Neuronal stem cell (in vitro differentiated cells): ENCODE measurements at places on chromosomes 3 and 15.

DNA sequence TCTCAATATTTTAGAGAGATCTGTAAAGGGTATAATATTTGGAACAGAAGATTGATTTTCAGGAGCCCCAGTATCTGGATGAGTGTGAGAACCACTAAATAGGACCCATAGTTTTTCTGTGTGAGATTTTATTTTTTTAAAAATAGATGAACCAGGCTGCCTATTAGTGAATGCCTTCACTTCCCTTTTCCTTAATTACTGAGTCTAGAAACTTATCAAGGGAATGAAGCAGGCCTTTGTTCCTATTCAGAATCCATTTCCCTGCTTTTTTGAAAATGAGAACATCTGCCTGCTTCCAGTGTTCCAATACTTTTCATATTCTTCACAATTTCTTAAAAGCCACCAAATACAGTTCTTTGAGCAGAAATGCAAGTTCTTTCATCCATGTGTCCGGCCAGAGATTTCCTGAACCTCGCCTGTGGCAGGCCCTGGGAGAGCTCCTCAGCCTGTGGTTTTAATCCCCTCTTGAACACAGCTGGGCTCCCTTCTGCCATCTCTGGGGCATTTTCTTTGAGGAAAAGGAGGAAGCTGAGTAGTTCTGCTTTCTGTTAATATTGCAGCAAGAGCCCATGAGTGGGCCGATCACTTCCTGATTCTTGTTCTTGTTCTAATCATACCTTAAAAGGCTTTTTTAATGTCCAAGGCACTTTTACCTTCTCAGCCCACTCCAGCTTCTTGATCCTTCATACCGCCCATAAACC is 4.7 kb downstream of the EHD4 start:
- no peak for DNase-seq

DNA sequence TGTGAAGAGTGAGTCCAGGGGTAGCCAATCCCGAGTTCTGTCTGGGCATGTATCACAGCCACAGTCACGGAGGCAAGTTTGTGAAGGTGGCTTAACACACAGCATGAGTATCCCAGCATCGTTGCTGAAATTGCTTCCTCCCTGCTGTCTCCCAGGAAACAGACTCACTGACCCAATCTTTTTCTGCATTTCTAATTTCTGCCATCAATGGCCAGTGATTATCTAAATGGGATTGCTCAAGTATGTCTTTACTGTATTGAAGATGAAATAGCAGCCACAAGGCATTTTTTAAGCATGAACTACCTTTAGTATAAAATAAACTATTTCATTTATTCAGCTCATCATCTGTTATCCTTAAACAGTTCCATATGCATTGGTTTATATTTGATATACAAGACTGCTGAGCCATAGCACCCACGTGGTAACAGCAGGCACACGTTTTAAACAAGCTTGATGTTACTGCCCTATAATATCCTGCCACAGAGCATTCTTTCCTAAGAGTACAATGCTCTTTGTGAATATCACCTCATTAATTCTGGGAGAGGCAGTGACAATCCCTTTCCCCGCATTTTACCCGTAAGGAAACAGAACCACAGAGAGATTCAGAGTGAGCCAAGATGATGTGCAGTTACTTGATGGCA is 276.6 kb upstream of the THBS1 start:
- DNase-seq: no peak

DNA sequence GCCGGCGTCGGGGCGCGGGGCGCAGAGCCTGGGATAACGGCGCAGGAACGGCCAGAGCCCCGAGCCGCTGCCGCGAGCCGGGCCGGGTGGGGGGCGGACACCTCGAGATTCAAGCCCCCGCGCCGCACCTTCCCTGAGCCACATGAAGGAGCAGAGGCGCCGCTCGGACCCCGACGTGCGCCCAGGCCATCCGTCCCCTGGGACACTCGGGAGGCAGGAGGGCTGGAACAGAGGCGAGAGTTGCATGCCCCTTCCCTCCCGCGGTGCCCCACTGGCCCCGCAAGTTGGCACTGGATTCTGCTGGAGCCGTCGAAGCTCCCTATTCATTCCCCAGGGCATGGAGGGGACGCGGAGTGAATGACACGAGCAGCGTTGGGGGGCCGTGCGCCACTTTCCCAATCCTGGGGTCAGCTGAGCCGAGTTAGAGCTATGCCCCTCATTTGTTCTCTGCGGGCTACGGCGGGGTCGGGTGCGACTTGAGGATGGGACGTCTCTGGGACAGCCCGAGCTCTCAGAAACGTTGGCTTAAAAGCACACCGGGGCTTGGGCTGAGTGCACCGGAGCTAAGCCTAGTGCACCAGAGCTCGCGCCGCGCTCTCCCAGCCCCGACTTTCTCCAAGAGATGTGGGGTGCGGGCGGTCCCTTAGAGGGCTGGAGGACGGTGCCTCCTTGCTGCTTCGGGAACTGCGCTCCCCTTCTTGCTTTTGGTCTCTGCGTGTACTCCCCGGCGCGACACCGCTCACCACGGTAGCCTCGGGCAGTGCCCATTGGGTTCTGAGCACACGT is 588 bp downstream of the SLC6A1 start:
- DNase-seq: no peak

DNA sequence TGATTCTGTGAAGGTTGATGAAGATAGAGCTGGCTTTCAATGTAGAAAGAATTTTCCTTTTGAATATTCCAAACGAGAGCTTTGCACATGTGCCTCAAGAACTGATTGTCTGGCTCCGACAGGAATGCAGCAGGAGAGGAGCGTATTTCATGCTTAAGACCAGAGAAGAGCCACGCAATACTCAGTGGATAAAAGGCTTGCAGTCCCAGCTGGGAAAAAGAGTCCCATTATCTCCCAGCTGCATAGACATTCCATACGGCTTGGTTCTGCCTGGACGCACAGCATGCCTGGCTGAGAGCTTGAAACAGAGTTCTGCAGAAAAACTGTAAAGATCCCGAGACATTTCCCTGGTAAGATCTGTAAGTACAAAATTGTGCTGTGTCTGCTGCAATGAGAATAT is at the start of gene CNTN6:
TSS of gene CNTN6 (plus strand) at position 254 of the 400 bp plus-strand sequence. CDS start 54,985 bp downstream, outside the sequence.
- peak; percentile 65 for DNase-seq

DNA sequence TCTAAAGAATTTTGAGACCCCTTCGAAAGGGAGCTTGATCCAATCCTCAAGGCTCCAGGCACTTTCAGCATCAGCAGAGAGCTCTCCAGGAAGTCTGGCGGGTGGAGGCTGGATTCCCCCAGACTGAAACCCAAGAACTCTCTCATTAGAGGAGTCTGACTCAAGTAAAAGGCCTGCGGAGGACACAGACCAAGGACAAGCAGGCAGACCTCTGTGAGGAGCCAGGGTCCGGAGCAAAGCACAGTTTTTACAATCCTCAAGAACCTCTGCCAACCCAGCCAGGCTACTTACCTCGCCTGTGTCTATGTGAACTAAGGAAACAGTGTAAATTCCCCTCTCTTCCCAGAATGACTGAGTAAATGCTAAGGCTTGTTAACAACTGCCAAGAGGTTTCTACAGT is 86.2 kb downstream of the FBN1 start:
- peak; percentile 21 for DNase-seq

GRCh38 chr3:13106308-13107001 is 33.2 kb upstream of the IQSEC1 start:
- DNase-seq: no peak

GRCh38 chr3:52890735-52891134 is 6.6 kb downstream of the STIMATE start:
- DNase-seq: no peak
